ENCODE measurements at places on chromosomes 3 and 15. TPM values are rescaled to one million over a fixed set of nuclear protein-coding genes. Genes with fewer than 3 reads are reported as not detected.
A peak's percentile ranks its signal among the peaks of the same experiment; 100 is the strongest.

- H3K27me3 ChIP-seq, result peaks cover 2% of the 10 kb centered on the region
- H3K27ac ChIP-seq, result no peak overlapping the region
- no peak for DNase-seq
- H3K4me3 ChIP-seq, result no peak overlapping the region
These were observed 91.6 kb downstream of the DNASE1L3 start for GRCh38 chr3:58119186-58119585.

GRCh38 chr3:79253704-79254103 lies 514.1 kb downstream of the ROBO1 start:
- no peak overlapping the region for H3K4me3 ChIP-seq
- H3K27me3 ChIP-seq, result peaks cover 2% of the 10 kb centered on the region
- peaks cover 8% of the 10 kb centered on the region for H3K4me1 ChIP-seq
- H3K36me3 ChIP-seq, result no peaks in the 10 kb centered on the region
- H3K27ac ChIP-seq, result no peak overlapping the region

GRCh38 chr3:10283638-10284037 lies 9.1 kb downstream of the GHRL start:
- H3K36me3 ChIP-seq, result no peaks in the 10 kb centered on the region
- DNase-seq, result no peak
- no peaks in the 10 kb centered on the region for H3K4me1 ChIP-seq
- peaks cover 2% of the 10 kb centered on the region for H3K27me3 ChIP-seq
- H3K27ac ChIP-seq, result no peak overlapping the region
- H3K4me3 ChIP-seq, result no peak overlapping the region

GRCh38 chr15:74159773-74160172 lies 13.7 kb upstream of the ISLR start:
- no peaks in the 10 kb centered on the region for H3K36me3 ChIP-seq
- no peak overlapping the region for H3K27ac ChIP-seq
- H3K27me3 ChIP-seq, result no peaks in the 10 kb centered on the region
- peaks cover 28% of the 10 kb centered on the region for H3K4me1 ChIP-seq

DNA sequence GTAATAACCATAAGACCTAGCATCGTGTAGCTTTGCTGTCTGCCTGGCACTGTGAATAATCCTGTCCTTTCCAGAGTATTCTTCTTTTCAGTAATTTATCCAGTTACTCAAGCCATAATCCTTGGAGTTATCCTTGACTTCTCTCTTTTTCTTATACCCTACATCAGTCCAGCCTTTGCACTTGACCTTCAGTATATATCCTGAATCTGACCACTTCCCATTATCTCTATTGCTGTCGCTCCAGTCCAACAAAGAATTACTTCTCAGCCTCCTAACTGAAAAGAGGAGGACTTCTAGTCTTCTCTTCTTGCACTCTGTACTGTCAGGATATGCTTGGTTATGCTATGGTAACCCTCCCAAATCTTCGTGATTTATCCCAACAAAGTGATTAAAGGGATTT lies 393.8 kb downstream of the SHQ1 start:
- DNase-seq, result no peak
- H3K36me3 ChIP-seq, result no peaks in the 10 kb centered on the region
- no peak overlapping the region for H3K27ac ChIP-seq
- no peak overlapping the region for H3K4me3 ChIP-seq
- H3K4me1 ChIP-seq, result peaks cover 1% of the 10 kb centered on the region
- peaks cover 11% of the 10 kb centered on the region for H3K27me3 ChIP-seq

- no peak overlapping the region for H3K27ac ChIP-seq
- peak; percentile 24 for DNase-seq
- H3K27me3 ChIP-seq, result no peaks in the 10 kb centered on the region
- H3K36me3 ChIP-seq, result no peaks in the 10 kb centered on the region
These were observed 348.7 kb upstream of the LMCD1 start for GRCh38 chr3:8152821-8153418.

GRK7 gene
- total RNA-seq, result not detected

DNA sequence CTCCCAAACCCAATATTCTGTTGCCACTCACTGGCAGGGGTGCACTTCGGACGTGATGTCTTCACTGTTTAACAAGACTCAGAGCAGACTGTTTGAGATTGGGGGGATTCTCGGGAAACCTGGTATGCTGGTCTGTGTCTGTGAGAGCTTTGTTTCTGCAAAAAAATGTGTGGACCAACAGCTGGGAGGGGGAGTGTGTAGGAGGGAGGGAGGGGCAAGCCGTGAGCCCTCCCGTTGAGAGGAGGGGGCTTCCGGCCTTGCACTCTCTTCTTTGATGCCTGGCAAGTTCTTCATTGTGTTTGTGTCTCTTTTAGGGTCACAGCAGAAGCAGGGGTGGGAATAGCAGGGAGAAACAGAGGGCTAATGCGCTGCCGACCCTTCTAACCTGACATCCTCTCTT lies 74.9 kb upstream of the NDN start:
- H3K4me3 ChIP-seq, result no peak overlapping the region
- H3K27ac ChIP-seq, result peak overlapping the region; percentile 8
- peaks cover 2% of the 10 kb centered on the region for H3K27me3 ChIP-seq
- H3K4me1 ChIP-seq, result no peaks in the 10 kb centered on the region
- peaks cover 6% of the 10 kb centered on the region for H3K36me3 ChIP-seq
- DNase-seq, result no peak

GRCh38 chr3:31550452-31551251 lies 17.9 kb downstream of the STT3B start:
- H3K4me3 ChIP-seq, result no peak overlapping the region
- H3K36me3 ChIP-seq, result no peaks in the 10 kb centered on the region

DPPA2 gene
- 0.42 TPM for total RNA-seq

NPAP1 gene
- total RNA-seq, result 0.07 TPM

CALML4 gene
- total RNA-seq, result 4.1 TPM

CADPS gene
- total RNA-seq, result 265 TPM

DNA sequence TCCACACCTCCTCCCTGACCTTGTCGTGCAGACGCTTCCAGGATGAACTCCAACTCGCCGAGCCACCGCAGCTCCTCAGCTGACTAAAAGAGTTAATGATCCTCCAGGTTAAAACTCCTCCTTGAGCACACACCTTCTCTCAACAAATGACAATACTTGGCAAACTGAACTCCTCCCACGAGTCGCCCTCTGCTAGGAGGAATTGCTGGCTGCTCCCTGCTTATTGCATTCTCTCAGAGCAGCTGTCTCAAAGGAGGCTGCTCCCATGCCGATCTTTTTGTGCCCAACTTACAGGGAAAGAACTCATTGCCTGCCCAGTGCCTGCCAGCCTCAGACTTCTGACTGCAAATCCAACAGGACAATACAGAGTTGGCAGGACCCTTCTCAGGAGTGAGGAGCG lies at the start of gene ATP13A4:
TSS of gene ATP13A4 (minus strand) at position 85 of the 400 bp plus-strand sequence. CDS start 96 bp downstream, outside the sequence.
- DNase-seq, result no peak
- no peak within 1 kb of the TSS for H3K4me3 ChIP-seq
- no peaks in the 10 kb centered on the region for H3K36me3 ChIP-seq
- H3K27ac ChIP-seq, result no peak within 1 kb of the TSS
- no peaks in the 10 kb centered on the region for H3K4me1 ChIP-seq

DNA sequence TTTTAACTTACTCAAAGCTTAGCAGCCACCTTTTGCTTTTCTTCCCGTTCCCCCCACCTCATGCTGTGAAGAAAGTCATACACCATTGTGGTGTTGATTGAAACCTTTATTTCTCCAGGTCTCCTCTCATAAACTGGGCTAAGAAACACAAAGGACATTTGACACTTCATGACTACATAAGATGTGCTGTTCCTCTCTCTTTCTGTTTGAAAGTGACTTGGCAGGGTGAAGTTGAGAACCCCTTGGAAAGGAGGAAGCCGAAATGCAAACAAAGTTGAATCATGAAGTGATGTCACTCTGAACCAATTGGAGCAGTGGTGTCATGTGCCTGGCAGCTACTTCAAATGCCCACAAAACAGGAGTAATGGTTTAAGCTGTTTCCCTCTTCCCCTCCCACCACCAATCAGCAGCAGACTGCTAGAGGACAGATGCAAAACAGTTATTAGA lies 174.7 kb downstream of the IGF1R start:
- H3K4me1 ChIP-seq, result peaks cover 22% of the 10 kb centered on the region
- no peak overlapping the region for H3K27ac ChIP-seq
- H3K4me3 ChIP-seq, result no peak overlapping the region
- DNase-seq, result no peak
- H3K36me3 ChIP-seq, result no peaks in the 10 kb centered on the region
